ENCODE measurements at places on chromosomes 1 and 21. TPM values are rescaled to one million over a fixed set of nuclear protein-coding genes. Genes with fewer than 3 reads are reported as not detected.

The KIF2C gene
- total RNA-seq: 2.6 TPM

The PTP4A2 gene
- total RNA-seq: 271 TPM

The CFHR4 gene
- not detected for total RNA-seq

The FRRS1 gene
- total RNA-seq: 22.9 TPM

The CYP4B1 gene
- total RNA-seq: 2.9 TPM

The CAPZB gene
- 340 TPM for total RNA-seq

The YY1AP1 gene
- 52.4 TPM for total RNA-seq

The HCRTR1 gene
- total RNA-seq: not detected

The OR6N1 gene
- total RNA-seq: not detected

The ACADM gene
- 92.6 TPM for total RNA-seq

DNA sequence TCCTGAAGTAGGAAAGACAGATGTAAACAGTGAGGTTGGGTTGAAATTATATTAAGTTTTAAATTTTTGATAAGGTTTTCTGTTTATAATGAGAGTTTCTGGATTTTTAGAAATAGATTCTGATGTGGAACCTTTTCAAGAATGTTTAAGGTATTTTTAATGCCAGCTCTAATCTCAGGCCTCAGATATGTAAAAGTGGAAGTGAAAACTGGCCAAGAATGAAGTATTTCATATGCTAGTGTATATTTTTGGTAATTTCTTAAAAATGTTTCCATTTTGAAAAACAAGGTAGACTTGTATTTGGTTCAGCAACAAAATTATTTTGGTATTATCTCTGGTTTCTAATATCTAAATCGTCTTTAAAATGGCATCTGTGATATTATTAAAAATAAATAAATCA lies 14.4 kb downstream of the IFNAR1 start:
- no peak for DNase-seq

DNA sequence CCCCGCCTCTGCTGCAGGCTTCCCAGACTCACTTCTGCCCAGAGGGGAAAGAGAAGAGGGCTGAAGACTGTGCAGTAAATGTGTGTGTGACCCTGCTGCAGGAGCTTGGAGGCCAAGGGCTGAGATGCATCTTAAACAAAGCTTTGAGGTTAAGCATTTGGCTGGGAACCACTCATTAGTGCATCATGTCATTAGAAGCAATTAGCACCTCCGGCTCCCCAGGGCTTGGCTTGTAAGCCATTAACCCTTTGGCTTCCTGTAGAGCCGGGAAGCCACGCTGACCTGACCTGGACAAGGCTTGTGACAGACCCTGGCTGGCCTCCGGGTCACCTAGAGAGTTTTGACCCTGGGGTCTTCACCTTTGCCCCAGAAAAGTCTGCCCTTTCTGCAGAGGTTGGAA lies 77.0 kb downstream of the CSMD2 start:
- DNase-seq: no peak

GRCh38 chr1:25697435-25698217 lies 81.0 kb downstream of the MAN1C1 start:
- DNase-seq: no peak

DNA sequence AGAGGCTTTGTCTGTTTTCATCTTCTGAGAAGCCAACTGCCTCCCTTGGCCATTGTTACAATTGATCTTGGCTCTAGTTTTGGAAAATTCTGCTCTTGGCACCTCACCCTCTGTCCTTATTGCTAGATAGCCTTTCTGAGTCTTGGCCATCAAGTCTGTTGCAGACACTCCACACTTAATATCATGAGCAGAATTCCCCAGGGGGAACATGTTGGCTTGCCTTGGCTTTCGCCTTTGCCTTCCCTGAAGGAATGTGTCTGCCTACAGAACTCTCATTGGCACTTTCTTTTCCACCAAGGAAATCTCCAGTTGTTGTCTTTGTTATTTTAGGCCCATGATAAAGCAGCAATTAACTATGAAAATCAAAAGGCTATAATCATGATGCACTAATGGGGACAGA lies 42.7 kb upstream of the LDLRAP1 start:
- no peak for DNase-seq

DNA sequence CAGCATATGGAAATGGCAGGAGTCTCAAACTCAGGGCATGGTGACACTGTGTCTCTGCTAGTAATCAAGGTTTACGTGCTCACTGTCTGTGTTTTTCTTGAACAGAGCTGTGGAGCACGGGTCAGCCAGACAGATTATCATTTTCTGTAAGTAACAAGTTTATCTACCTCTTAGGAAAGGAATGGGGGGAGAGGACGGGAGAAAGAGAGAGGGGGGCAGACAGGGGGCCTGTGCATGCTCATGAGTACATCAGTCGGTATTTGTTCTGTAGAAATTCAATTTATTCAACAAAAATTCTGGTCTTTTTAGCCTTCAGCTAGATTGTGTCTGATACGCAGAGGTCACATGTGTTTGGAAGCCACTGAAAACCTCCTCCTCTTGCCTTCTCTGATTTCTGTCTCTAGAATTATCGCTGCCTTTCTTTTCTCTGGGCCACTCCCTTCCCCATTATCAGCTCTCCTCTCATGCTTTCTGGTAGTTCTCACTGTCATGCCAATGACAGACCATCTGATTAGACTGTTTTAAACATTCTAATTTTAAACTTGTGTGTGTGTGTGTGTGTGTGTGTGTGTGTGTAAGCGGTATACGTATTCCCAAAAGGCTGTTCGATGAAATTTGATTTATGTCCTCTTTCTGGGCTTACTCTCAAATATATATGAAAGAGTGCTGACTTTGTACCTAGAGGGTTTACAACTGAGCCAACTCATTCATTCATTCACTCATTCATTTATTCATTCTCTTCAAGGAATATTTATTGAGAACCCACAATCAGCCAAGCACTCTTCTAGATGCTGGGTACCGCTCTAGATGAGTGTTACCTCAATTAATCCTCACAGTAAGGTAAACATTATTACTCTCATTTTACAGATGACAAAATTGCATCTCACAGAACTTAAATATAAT lies 636.9 kb downstream of the KIF26B start:
- DNase-seq: no peak

DNA sequence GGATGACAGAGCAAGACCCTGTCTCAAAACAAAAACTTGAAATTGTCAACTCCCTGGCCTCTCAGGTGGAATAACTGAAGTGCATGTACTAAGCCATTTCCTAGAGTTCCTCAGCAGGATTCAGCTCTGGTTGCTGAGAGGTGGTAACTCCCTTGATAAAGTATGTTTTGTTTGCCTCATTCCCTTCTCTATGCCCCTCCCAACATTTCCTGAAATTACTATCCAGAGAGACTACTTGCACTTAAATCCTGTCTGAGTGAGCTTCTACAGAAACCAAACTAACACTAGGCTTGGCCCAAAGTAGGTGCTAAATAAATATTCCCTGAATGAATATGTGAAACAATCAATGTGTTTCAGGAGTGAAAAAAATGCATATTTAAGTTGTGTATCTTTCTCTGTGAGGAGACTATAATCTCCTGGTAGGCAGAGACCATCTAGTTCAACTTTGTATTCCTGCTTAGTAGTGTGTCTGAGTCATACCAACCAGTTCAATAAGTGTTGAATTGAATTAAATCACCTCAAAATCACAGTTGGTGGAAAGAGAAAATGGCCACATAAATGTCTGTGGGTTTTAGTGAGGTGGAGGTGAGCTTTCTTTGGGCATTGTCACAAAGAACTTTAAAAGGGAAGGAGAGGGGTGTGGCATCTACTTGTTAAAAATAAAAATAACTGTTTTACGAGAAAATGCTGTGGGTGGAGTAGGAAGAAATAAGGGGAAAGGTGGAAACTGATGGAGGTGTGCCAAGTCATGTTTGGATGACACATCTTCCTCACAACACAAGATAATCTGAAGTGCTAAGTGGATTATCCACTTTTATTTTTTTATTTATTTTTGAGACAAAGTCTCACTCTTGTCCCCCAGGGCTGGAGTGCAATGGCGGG lies 12.6 kb downstream of the RIMKLA start:
- DNase-seq: peak; percentile 38

GRCh38 chr1:47388891-47389238 lies 27.2 kb upstream of the FOXE3 start:
- DNase-seq: peak; percentile 55

GRCh38 chr1:202017749-202018467 lies 7.5 kb downstream of the ELF3 start:
- peak; percentile 91 for DNase-seq

- no peak for DNase-seq
Observed at GRCh38 chr1:50415235-50416149, 7.8 kb downstream of the DMRTA2 start.

- DNase-seq: peak; percentile 47
Observed at GRCh38 chr1:86741947-86742572, 37.7 kb downstream of the SH3GLB1 start.

- DNase-seq: no peak
Observed at GRCh38 chr1:46094471-46095005, 37.9 kb downstream of the PIK3R3 start.

DNA sequence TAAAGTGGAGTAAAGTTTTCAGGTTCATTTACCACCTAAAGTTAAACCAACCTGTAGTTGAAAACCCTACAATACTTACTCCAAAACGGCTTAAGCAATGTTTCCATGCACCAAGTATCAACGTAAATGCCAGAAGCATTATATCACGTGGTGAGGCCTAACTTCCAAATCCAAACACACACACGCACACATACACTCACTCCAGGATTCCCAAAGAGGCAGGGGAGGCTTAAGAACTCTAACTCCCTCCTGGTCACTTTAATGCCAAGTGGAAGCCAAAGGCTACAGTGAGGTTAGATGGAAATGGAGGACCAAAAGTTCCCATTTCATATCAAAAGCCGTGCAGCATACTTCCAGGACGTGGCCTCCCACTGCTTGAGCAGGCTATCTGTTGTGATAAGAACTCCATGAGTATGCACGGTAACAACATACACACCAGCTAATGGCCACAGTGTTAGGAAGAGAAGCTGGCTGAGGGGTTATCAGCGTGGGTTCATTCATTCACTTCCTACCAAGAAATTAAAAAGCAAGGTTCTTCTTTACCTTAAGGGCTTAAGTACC lies 224.1 kb downstream of the SLC45A1 start:
- DNase-seq: no peak

- DNase-seq: no peak
Observed at GRCh38 chr1:45953934-45954847, 150.8 kb downstream of the MAST2 start.

DNA sequence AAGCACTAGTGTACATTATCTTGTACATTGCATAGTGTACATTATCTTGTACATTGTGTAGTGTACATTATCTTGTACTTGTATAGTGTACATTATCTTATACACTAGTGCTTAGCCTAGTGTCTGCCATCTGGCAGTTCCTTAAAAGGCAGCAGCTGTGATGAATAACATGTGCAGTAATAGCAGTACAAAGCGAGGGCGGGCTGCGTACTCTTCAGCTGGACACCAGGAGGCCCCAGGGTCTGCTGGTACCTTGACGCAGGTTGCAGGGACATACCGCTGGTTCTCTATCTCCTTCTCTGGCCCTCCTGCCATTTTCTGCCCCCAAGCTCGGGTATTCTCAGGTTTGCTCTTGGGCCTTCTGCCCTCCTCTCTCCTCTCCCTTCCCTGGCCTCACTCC lies 149.6 kb downstream of the SEC16B start:
- DNase-seq: no peak

DNA sequence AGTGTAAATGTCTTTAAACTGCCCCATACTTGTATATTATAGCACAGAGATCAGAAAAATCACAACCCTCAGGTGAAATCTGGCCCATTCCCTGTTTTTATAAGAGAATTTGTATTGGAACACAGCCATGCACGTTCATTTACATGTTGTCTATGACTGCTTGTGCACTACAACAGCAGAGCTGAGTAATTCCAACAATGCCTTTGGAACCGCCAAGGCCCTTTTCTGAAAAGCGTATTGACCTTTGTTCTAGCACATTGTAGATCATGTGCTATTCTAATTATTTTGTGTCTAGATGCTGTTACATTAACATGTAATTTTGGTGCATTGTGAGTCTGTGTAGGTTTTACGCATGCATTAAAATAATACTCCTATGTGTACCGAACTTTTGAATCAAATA lies 339.6 kb downstream of the CHRM3 start:
- no peak for DNase-seq

DNA sequence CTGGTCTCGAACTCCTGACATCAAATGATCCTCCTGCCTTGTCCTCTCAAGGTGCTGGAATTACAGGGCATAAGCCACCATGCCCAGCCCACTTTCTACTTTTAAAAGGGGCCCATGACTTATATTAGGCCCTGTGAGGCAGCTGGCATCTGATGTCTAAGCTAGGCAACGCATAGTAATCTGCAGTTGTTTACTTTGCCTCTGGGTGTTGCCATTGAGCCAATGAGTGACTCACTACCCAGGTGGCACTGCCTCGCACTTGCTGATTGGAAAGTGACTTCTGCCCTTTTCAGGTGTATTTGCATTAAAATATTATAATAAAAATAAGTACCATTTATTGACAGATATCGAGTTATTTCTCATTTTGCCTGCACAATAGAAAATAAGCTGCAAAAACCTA lies 84.9 kb downstream of the KIF14 start:
- DNase-seq: peak; percentile 26

DNA sequence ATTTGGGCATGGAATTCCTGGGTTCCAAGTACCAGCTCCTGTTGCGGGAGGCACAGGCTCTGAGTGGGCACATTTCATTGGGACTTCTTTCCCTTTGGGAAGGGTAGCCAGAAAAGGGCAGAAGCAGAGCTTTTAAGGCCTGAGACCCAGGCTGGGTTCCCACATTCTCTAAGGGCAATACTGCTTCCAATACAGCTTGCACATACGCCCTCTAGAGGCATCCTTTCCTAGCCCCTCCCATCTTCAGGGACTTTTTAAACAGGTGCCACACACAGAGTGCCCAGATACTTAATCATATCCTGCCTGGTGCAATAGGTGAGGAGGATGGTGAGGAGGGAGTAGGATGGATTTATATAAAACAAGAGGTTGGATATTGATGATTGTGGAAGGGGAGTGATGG lies 5.7 kb downstream of the GPR88 start:
- no peak for DNase-seq

DNA sequence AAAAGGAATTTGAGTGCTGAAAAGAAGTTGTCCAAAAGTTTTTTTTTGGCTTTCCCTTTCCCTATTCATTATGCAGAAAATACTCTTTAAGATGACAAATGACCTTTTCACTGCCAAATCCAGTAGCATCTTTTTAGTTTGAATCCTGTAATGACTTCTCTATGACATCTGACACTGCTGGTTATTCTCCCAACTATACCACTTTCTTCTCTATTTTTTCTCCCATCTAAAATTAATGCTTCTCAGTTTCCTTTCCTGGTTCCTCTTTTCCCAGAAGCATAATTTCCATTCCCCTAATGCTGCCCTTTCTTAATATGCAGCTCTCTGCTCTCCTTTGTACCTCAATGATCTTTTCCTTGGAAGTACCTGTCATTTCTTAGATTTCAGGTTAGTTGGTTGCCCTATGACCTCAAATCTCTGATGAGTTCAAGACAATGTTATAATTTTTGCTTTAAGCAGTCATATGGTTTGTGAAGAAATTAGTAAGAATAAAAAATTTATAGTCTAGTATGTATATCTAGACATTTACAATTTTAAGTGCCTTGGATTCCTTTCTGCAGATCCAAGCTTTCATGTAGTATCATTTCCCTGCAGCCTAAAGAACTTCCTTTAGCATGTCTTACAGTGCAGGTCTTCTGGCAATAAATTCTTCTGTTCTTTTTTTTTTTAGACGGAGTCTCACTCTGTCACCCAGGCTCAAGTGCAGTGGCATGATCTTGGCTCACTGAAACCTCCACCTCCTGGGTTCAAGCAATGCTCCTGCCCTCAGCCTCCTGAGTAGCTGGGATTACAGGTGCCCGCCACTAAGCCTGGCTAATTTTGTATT lies 150.8 kb downstream of the CDC42BPA start:
- DNase-seq: no peak

- DNase-seq: no peak
Observed at GRCh38 chr1:172107316-172107975, 266.1 kb downstream of the DNM3 start.

Data from left colon (tissue), 2 donors.